ENCODE measurements at places on chromosomes 11 and 22. TPM values are rescaled to one million over a fixed set of nuclear protein-coding genes. Genes with fewer than 3 reads are reported as not detected.

Gene UBTFL1
- total RNA-seq: not detected

Gene C11orf97
- total RNA-seq: not detected

Gene PYGM
- total RNA-seq: 0.44 TPM

Gene XKR3
- total RNA-seq: not detected

Gene PATE4
- total RNA-seq: not detected

Gene MMP8
- total RNA-seq: not detected

Gene ANO9
- 12.8 TPM for total RNA-seq

Gene OR8D1
- not detected for total RNA-seq

DNA sequence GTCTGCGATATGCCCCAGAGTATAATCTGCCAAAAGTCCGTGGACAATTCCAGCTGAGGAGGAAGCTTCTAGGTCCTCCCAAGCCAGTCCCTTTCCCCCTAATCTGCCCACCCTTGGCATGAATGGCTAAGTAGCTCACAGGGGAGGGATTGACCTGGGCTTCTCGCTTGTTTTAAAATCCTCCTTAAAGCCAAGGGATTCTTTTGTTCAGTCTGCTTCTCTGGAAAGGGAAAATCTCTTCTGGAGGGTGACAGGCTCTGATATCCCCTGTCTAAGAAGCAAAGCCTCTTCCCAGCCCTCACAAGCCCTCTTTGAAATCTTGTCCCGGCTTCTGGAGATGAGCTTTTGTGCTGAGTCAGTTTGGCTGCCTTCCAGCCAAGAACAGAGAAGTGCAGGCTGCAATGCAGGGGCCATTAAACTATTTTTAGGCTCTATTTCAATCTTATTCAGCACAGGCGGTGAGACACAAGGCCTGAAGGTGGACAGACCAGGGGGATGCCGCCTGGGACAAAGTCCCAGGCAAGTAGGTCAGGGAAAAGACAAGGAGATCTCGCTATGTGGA is 23.9 kb downstream of the NEFH start:
- no peak for ATAC-seq

- ATAC-seq: no peak
These were observed 35.2 kb upstream of the USP47 start for GRCh38 chr11:11806586-11806985.

DNA sequence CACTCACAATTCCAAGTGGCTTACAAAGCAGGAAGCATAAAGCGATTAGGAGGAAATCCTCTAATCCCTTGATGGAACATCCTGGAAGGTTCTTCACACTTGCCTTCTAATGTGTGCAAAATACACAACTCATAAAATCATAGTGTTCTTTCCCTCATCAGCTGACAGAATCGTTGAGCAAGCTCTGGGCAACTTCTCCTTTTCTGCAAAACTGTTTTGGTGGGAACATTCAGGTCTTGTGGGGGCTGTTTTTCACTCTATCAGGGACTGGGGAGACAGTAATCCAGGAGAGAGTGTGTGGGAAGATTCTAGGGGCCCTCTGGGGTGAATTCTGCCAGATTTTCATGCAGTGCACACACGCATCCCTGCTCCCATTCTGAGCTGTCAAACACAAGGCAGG is 53.2 kb downstream of the IRAG1 start:
- ATAC-seq: no peak

GRCh38 chr11:84969103-84969502 is 658.0 kb downstream of the DLG2 start:
- ATAC-seq: no peak

GRCh38 chr11:102780491-102780918 is at the start of gene MMP10:
Gene MMP10, minus strand, starts transcription at chr11:102780628. Its CDS starts 37 bp downstream, at chr11:102780591.
- ATAC-seq: no peak

- ATAC-seq: no peak
These were observed 1.8 kb downstream of the LARGE2 start for GRCh38 chr11:45924036-45924915.

GRCh38 chr11:34864424-34864823 is 51.8 kb downstream of the APIP start:
- ATAC-seq: no peak

DNA sequence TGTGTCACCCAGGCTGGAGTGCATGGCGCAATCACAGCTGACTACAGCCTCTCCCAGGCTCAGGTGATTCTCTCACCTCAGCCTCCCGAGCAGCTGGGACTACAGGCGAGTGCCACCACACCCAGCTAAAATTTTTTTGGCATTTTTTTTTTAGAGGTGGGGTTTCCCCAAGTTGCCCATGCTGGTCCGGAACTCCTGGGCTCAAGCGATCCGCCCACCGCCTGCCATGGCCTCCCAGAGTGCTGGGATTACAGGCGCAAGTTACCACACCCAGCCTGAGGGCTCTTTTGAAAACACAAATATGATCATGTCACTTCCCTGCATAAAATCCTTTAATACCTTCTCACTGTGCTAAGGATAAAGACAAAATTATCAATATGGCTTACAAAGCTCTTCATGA is 88.1 kb downstream of the MAML2 start:
- peak; percentile 62 for ATAC-seq

DNA sequence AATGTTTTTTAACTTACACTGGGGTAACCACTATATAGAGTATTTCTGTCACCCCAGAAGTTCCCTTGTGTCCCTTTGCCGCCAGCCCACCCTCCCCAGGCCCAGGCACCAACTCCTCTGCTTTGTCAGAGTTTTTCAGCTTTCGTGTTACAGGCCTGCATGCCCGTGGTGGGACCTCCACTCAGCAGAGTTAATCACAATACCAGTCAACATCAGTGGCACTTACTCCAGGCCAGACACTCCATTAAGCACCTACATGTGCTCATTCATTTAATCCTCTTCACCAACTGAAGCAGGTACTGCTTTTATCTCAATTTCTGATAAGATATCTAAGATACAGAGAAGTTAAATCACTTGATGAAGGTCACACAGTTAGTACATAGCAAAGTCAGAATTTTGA is 63.3 kb downstream of the LIF start:
- ATAC-seq: no peak

GRCh38 chr11:76567261-76567660 is 103.3 kb downstream of the LRRC32 start:
- ATAC-seq: no peak

GRCh38 chr22:21632237-21632895 is at the start of gene CCDC116:
Gene CCDC116, plus strand, starts transcription at chr22:21632760. Its CDS starts 422 bp downstream, at chr22:21633182.
- no peak for ATAC-seq

GRCh38 chr11:115720602-115721245 is 216.5 kb upstream of the CADM1 start:
- ATAC-seq: no peak

DNA sequence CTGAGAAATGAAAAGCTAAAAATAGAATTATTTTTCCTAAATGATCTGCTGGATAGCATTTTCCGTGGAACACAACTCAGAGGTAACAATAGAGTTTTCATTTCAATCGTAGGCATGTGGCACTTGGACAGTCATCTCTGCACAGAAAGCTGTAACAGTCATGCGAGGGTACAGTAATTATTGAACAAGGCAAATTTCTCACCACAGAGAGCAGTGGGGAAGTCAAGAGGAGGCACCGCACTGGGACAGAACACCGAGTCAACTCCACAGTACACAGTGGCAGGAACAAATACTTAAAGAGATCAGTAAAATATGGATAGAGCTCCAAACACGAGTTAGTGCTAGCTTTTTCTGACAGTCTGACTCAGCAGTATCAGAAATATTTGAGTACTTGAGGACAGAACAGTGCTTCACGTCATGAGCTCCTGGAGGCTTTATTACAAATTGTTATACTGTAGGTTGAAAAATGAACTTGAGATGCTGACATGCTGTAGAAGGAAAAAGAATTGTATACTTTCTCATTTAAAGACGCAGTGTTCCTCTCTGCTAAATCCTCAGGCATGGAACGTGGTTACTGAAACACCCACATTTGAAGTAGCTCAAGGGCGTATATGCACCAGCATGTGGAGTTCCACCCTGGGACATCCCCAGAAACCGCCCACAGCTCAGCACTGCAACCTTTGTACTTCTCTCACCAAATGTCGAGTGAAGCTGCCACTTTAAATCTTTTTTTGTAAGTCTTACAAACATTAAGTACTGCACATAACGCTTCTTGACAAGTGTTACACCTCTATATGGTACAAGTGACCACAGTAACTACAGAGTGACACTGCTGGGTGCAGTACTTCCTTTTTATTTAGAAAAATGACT is 27.4 kb upstream of the YPEL1 start:
- ATAC-seq: peak; percentile 38

GRCh38 chr22:25045159-25045558 is 92.6 kb downstream of the KIAA1671 start:
- no peak for ATAC-seq

DNA sequence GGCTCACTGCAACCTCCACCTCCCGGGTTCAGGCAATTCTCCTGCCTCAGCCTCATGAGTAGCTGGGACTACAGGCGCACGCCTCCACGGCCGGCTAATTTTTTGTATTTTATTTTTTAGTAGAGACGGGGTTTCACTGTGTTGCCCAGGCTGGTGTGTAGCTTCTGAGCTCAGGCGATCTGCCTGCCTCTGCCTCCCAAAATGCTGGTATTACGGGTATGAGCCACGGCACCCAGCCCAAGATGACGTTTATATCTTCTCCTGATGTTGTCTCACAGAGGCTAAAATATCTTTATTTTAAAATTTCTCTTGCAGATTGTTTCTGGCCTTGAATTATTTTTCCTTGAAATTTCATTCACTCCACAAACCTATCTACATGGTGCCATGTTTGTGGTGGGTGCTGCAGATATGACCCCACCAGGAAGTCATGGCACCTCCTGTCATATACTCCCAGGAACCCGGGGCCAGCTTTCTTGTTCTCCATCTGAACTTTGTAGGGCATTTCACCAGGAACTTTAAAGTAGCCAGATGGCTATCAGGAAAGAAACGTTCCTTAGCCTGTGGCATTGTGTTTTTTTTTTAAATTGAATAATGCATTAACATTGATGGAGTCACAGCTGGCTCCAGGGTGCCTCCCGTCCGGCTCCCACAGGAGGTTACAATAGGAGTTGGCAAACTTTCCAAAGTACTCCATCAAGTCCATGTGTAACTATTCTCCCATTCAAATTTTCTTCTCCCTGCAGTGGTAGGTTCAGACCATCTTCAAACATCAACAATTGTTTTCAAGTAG is 42.0 kb upstream of the LIPT2 start:
- ATAC-seq: peak; percentile 9

DNA sequence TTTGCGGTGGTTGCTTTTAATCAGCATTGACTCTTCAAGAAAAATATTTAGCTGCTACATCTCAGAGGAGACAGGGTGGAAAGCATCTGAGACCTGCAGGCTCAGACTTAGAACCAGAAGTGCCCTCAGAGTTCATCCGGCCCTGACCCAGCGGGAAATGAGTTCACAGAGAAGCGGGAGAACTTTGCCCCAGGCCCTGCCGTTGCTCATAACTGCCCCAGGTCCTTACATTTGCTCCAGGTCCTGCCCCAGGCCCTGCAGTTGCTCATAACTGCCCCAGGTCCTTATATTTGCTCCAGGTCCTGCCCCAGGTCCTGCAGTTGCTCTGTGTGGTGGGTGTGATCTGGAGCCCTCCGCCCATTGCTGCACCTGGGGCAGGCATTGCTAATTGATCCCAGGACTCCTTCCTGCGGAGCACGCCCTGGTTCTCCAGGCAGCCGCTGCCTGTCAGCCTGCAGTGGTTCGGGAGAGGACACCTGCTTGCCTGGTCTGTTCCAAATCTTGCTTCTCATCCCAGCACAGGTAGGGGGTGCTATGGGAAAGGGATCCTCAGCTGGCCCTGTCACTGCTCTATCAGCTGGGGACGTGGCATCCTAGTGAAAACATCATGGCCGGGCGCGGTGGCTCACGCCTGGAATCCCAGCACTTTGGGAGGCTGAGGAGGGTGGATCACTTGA is 58.1 kb upstream of the PPP6R3 start:
- ATAC-seq: no peak
